Stromal cell of bone marrow (primary cell): ENCODE measurements at places on chromosomes 12 and 14.
A peak's percentile ranks its signal among the peaks of the same experiment; 100 is the strongest.

DNA sequence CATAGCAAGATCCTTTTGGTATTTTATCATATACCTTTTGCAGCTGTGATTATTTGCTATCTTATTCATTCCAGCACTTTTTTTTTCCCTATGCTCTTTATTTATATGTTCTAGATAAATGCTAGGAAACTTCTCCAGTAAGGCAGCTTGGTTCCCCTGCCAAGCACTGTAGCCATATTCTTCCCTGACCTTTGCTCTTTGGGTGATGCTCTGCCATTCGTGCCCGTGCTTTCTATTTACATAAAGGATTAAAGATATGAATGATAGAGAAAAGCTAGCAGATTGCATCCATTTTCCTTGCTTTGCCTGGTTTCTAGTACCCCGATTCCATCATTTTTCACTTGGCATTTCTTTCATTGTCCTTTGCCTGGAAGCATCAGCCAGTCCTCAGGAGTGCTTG, 42.2 kb downstream of the FNTB start:
- DNase-seq = no peak

DNA sequence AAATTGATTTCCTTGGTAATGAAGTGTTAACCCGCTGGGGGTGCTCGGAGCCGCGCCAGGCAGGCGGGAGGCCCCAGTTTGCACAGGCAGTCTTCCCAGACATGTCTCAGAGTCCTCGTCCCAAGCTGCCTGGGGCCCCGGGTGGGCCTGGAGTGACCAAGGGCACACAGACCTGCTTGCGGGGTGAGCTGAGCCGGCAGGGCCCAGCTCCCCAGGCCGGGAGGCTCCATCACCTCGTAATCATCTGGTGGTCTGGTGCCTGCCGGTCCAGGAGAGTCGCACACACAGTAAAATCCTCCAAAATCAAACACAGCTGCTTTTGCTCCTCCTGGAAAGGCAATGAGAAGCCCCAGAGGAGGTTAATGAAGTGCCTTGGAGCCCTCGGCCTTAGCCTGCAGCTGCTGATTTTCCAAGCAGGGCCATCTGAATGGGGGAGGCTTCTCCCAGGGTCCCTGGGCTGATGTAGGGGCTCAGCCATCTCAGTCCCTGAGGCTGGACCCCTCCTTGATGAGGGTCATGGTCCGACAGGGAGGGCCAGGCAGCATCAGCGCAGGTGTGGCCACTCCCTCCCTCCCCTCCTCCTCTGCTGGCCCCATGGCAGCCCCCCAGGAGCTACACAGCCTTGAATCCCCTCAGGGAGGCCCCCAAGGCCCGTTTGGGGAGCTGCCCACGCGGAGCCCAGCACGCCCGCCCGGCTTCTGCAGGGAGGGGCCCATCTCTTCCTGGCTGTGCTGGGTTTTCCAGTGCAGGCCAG, 39.4 kb upstream of the FBRSL1 start:
- DNase-seq = no peak

GRCh38 chr14:59422069-59422881, 42.9 kb downstream of the GPR135 start:
- peak; percentile 82 for DNase-seq

GRCh38 chr12:99915251-99916082, 69.3 kb downstream of the ANKS1B start:
- DNase-seq = peak; percentile 24

DNA sequence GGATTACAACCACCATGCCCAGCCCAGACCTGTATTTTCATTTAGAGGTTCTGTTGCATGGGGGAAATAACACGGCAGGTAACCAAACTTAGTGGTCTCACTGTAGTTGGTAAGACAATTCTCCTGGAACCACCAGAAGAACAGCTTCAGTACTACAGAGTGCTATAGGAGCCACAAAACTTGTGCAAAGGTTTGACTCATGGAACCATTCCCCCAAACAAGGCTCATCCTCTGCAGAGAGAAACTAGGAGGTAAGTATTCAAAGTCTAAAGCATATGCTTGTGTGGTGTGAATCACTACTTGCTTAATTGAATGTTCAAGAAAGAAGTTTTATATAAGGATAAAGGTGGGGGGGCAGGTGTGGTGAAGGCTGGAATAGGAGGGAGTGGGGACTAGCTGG, 58.7 kb downstream of the GNS start:
- DNase-seq = no peak

GRCh38 chr12:27595231-27595642, 71.2 kb downstream of the PPFIBP1 start:
- peak; percentile 91 for DNase-seq

GRCh38 chr14:68157971-68158371, 338.4 kb downstream of the RAD51B start:
- DNase-seq = no peak

GRCh38 chr12:104177663-104178501, 37.7 kb upstream of the TXNRD1 start:
- peak; percentile 97 for DNase-seq

DNA sequence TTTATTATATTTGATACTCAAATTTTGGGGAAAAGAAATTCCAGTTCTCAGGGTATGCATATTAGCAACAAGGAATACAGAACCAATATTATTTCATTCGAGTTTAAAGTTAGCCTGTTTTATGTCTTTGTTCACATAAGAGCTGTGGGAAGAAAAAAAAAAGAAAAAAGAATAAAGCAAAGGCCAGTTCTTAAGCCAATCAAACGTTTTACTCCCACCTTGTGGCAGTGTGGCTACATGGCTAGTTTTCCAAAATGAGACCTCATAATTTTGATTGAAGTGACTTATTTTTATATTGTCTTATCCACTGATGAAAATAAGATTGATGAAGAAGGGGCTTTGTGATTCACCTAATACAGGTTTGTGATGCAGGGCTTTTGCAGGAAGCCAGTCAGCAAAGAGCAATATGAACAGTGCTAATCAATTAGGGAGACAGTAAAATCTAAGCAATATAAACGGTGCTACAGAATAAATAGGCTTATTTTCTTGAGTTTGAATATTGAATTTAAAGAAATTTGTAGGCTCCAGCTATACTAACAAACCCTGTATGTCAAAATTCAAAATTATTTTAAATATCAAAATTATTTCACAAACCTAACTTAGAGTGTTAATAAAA, 624.1 kb upstream of the FOXG1 start:
- no peak for DNase-seq

- DNase-seq = peak; percentile 61
These were observed 6.1 kb upstream of the CDCA4 start for GRCh38 chr14:105026802-105027563.

- DNase-seq = no peak
These were observed 19.9 kb downstream of the CCND2 start for GRCh38 chr12:4293299-4293965.

DNA sequence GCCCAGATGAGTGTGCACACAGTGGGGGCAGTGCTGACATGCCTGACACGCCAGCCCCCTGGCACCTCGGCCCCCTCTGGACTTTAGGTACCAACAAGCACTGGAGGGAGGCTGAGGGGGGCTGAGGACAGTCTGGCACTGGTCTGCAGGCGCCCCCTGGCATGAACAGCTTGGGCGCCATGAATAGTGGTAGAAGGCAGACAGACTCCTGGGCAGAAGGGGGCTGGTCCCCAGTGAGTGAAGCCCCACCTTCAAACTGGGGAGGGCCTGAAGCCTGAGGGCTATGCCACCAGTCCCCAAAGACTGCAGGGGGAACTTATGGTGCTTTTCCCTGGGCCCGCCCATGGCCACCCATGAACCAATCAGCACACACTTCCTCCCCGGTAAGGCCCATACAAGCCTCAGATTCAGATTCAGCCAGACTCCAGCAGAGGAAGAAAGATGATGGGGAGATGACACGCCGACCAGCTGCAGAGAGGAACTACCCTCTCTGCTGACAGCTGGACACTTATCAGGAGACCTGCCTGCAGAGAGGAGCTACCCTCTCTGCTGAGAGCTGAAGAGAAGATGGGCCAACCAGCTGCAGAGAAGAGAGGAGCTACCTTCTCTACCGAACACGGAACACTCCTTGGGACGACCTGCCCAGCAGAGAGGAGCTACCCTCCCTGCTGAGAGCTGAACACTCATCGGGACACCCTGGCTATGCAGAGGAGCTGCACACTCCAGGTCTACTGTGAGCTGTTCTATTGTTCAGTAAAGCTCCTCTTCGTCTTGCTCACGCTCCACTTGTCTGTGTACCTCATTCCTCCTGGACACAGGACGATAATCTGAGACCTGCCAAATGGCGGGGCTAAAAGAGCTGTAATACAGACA, 324.5 kb downstream of the PCNX1 start:
- no peak for DNase-seq

DNA sequence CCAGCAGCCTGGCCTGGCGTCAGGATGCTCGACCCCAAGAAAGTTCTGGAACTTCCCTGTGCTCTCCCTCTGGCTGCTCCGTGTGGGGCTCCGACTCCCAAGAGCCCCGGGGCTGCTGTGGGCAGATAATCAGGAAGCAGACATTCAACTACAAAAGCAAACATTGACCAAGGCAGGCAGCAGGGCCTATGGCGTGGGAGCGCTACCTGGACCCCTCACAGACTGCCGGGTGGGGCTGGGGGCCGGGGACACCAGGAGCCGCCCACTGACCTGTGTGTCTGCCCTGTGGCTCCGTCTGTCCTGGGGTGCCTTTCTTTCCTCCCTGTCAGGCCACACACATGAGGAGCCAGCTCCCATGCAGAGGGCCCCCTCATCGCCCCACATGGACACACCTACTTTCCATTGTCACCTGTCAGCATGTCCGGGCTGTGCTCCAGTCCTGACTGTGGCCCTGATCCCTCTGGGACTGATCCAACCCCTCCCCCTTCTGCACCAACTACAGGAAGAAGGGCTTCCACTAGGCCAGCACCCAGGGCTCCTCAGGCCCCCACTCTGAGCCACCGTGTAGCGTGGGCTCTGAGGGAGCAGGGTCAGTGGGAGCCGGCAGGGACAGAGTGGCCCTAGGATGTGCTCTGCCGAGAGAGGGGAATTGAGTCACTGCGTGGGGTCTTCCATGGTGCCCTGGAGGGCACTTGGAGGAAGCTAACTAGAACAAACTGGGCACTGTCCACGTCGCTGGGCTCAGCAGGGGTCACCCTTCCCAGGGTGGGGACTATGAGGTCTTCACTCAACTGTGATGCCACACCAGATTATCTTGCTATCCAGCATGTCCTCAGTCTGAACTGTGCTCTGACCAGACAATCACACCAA, 215.4 kb upstream of the C14orf180 start:
- no peak for DNase-seq

DNA sequence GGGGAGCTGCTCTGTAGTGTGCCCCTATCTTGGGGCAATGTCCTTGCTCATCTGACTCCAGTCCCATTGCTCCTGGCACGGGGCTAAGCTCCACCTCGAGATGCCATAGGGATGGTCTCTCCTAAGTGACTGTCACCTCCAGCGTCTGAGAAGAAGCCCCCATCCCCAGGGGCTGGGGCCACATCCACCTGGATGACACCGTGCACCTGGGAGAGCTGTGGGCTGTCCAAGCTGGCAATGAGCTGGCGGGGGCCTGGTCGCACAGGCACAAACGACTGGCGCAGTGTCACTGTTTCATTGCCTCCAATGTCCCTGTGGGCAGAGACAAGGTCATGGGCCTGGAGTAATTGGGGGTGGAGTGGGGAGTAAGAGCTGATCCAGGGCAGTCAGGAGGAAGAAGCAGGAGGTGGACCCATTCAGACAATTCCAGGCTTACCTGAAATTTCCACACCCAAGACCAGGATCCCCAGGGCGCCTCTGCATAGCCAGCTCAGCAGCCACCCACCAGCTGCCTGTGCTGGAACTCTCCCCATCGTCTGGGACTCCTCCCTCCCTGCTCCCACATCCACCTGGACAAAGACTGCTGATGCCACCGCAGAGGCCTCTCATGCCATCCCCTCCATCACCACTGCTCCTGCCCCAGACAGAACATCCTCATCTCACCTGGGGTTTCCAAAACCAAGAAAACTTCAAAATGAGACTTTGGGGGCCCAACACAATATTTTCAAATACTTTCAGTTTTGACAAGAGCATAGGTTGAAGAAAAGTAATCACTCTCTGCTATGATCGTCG, 7.0 kb upstream of the TINF2 start:
- no peak for DNase-seq

GRCh38 chr12:65845751-65846537, 21.7 kb downstream of the HMGA2 start:
- DNase-seq = no peak

DNA sequence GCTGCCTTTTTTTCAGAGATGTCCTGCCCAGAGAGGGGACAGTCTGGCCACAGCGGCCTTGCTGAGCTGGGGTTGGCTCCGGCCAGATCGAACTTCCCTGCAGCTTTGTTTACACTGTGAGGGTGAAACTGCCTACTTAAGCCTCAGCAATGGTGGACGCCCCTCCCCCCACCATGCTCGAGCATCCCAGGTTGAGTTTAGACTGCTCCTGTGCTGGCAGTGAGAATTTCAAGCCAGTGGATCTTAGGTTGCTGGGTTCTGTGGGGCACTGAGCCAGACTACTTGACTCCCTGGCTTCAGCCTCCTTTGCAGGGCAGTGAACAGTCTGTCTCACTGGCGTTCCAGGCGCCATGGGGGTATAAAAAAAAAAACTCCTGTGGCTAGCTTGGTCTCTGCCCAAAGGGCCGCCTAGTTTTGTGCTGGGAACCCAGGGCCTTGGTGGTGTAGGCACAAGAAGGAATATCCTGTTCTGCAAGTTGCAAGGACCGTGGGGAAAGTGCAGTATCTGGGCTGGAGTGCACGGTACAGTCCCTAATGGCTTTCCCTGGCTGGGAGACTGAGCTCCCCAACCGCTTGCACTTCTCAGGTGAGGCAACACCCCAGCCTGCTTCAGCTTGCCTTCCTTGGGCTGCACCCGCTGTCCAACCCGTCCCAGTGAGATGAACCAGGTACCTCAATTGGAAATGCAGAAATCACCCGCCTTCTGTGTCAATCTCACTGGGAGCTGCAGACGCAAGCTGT, 79.1 kb downstream of the LRIG3 start:
- DNase-seq = no peak

DNA sequence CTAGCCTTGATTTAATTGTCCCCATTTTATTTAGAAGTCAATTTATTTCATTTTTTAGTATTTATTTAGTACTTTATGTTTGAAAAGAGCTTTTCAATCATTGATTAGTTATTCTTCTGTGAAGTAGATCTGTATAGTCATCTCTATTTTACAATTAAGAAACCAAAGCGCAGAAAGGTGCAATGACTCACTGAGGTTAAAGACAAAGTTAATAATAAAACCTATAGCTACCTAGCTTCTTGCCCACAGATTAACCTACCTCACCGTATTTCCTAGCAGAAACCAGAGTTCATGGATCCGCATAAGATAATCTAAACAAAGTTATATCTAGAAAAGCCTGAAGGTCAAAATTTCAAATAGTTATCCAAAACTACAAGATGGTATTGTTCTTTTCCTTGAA, 176.4 kb downstream of the GRIN2B start:
- no peak for DNase-seq

DNA sequence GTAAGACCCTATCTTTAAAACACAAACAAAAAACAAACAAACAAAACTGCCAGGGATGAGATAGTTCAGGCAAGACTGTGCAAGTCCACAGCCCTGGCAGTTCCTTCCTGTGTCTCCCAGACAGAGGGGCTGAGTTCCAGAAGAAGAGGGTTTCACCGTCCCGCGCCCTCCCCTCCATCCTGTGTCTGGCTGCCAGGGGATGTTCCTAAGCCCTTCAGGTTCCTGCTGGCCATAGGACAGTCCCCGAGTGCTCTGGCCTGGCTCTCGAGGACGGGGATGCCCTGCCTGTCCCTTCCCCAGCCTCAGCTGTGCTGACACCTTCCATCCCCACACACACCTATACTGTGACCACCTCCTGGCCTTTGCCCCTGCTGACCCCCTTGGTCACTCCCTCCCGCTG, 40.6 kb upstream of the EIF5 start:
- DNase-seq = no peak
